ENCODE measurements at places on chromosomes 1 and 21.
A peak's percentile ranks its signal among the peaks of the same experiment; 100 is the strongest.

- peak; percentile 93 for DNase-seq
Observed at GRCh38 chr1:60972841-60973364, 109.5 kb upstream of the NFIA start.

DNA sequence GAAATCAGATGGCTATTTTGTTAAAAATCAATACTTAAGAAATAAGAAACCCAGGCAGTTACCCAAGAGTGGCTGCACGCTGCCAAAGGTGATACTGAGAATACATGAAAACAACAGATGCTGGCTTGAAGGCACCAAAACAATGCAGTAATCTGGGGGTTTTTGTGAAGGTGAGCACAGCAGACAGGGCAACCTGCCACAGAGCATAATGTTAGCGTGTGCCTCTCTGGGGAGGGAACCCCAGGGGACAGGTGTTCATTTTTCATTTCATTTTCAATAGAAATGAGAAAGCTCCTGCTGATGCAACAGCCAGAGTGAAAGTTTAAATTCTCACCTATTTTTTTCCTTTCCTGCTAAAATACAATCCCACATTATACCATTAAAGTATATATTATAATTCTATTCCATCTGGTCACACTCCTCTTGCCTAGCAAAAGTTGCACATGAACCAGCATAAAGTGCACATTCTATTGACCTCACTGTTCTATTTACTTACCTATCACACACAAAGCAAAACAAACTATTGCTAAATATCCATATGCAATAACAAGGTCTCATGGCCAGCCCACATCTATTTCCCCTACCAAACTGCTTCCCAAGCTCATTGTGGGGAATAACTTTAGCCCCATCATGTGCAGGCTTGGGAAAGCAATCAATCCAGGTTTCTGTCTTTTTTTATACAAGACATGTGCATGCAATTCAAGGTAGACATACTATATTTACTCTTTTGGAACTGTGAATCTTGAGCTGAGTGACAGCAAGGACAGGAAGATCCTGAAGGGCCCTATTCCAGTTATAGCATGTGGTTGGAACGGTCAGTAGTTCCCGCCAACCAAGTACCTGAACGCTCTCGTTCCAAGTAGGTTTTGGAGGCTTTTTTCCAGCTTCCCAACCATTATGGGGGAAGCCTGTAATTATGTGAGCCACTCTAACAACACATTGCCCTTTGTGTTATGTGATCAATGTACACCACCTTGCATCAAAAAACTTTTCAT is 173.6 kb downstream of the RERE start:
- no peak for DNase-seq

DNA sequence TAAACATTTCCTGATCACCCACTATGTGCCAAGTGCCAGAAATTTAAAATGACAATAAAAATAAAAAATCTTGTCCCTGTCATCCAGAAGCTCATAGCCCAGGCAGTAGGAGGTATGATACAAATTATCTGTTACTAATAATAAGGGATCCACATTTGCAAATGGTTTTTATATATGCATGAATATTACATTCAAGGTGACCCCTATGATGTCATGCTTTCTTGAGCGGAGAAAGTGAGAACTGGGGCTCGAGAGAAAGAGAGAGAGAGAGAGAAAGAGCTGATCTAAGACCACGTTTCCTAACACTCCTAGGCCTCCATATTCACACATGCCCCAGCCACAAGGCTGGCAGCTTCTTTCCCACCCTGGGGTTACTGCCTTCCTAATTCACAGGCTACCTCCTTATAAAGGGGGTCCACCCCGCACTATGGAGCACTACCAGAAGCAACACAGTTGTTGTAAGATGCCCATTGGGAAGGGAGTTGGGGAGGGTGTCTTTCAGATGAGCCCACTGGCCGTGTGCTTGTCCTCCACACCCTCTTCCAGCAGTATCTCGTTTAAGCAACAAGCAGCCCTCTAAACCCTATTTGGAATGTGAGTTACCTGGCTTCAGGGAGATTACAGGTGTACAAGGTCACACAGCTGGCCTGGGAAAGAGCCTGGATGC is 28.8 kb upstream of the LRRN2 start:
- no peak for DNase-seq

- DNase-seq, result no peak
Observed at GRCh38 chr1:228272331-228272791, 64.5 kb downstream of the OBSCN start.

DNA sequence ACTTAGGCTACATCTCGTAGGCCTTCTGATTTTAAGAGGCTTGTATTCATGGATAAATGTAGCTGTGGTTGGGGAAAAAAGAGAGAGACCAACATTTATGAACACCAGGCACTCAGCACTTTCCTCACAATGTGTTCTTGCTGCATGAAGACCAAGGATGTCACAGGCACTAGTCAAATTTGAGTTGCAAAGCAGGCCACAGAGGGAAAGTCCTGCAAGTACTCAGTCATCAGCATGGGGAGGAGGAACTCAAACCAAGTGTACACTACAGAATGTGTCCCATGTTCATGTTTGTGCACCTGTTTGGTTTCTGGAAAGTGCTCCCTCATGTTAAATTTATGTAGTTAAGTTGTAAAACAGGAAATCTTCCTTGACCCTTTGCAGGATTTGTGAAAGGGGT is 8.7 kb upstream of the MAP3K7CL start:
- no peak for DNase-seq

DNA sequence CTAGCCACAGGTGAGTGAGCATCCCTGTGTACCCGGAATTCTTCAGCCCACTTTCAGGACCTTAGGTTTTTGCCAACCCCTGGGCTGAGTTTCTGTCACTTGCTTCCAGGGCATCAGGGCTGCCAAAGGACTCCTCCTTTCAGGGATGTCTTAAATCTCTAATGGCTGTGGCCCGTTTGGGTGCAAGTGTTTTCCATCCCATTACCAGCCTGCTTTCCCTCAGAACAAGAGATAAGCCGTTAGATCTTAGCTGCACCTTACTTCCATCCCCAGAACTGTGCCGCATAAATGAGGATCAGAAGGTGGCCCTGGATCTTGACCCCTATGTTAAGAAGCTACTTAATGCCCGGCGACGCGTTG is 652 bp downstream of the SNAPIN start:
- DNase-seq, result no peak

GRCh38 chr1:156691191-156691590 is 14.0 kb upstream of the NES start:
- no peak for DNase-seq

GRCh38 chr1:25067518-25068251 is 137.6 kb upstream of the RUNX3 start:
- no peak for DNase-seq

DNA sequence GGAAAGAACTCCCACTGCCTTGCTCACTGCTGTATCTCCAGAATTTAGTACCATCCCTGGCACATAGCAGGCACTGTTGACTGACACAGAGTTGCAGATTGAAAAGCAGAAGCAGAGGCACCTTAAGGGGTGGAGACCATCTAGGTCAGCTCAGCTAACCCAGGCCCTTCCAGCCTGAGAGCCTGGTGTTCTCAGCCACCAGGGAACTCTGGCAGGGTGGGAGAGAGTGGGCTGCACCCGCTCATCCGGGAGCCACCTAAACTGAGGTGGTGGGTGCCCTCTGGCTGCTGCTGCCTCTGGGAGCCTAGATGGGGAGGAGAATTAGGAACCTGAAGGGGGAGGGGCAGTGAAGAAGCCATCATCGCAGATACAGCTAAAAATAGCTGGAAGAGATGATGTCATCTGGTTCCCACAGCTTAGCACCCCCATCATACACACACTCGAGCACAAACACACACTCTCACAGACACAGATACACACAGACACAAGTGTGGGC is 1.5 kb upstream of the TSPAN1 start:
- peak; percentile 77 for DNase-seq

- DNase-seq, result peak; percentile 68
Observed at GRCh38 chr1:62131093-62131725, 63.4 kb upstream of the L1TD1 start.

- peak; percentile 4 for DNase-seq
Observed at GRCh38 chr21:27590271-27590670, 623.4 kb upstream of the ADAMTS5 start.

GRCh38 chr1:207004931-207005830 is 27.4 kb downstream of the C1orf116 start:
- DNase-seq, result peak; percentile 86

DNA sequence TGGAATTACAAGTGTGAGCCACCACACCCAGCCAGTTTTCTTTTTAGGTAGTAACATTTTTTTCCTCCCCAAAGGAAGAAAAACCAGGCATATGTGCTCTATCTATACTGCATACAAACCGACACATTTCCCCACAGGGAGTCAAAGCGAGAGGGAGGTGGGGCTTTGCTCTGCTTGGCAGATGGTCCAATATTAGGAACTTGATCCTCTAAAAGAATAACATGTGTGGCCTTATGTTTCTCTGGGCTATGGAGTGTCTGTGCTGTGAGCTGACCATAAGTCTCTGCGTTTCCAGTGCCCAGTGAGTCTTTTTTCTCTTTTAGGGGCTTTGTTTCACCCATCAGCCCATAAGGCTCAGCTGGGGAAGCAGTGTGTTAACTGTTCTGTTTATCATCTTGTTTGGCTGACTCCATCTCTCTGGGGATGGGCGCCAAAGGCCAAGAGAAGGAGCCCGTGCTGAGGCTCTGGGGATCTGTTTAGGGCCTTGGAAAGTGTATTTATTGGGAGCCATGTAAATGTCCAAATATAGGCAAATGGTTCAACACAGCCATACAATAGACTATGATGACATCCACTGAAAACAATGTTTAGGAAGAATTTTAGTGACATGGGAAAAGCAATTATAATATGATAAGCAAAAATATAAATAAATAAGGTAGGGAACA is 20.2 kb downstream of the LMOD1 start:
- DNase-seq, result no peak

DNA sequence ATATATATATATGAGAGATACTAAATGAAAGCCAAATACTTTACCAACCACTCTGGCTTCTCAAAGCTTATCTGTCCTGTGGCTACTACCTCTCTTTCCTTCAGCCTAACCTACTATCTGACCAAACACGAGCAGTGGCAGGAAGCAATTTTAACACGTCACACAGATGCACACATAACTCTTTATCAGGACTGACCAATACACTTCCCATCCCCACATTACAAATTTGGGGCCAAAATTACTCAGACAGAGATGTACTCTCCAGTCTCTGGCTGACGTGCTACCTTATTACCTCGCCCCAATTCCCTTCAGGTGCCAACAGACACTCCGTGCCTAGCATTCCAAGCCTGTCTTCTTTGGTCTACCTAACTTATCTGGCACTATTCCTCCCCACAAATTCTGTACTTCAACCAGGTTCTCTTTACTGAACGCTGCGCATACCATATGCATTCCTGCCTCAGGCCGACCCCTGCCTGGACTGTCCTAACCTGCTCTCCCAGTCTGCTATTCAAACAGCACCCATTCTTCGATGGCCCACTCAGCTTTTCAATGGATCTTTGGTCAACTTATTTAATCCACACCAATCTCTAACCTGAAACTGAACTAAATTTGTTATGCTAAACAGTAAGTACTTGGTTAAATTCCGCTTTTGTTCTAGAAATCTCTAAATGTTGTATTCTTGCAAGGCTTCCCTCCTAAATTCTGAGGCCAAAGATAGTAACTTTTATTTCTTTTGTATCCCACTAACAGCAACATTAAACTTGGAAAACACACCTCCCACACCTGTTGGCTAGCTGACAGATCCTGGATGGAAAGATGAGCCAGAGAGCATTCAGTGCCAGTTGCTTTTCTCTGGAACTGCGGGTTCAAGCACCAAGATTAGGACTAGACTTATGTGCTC is 27.9 kb downstream of the RERE start:
- DNase-seq, result no peak

DNA sequence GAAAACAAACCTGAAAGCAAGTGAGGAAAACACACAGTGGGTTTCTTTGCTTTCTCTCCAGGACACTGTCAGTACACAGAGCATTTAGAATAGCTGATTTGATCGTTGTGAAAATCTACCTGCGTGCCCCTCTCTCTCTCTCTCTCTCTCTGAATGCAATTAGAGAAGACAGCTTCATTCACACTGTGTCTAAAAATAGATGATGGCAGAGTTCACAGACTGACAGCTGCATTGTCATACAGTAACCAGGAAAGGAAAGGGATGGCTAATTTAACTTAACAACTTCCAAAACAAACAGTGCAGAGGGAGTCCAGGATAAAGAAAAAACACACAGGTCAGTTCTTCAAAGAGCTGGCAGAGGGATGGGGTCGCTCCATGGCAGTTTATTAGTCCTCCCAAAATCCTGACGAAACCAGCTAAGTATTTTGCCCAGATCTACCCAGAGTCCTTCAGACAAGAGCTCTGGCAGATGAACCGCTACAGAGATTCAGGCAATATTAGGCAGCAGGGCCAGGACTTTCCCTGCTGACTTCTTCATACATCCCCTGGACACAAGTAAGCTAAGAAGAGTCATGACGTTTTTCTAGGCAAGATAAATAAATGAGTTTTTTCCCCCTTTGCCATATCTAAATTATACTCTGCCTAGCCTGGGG is 58.9 kb downstream of the WLS start:
- DNase-seq, result no peak

GRCh38 chr21:18529254-18529653 is 125.7 kb upstream of the TMPRSS15 start:
- no peak for DNase-seq

- DNase-seq, result peak; percentile 19
Observed at GRCh38 chr1:244836584-244836983, 1.1 kb downstream of the COX20 start.

GRCh38 chr1:47926461-47926999 is 70.7 kb downstream of the TRABD2B start:
- no peak for DNase-seq

DNA sequence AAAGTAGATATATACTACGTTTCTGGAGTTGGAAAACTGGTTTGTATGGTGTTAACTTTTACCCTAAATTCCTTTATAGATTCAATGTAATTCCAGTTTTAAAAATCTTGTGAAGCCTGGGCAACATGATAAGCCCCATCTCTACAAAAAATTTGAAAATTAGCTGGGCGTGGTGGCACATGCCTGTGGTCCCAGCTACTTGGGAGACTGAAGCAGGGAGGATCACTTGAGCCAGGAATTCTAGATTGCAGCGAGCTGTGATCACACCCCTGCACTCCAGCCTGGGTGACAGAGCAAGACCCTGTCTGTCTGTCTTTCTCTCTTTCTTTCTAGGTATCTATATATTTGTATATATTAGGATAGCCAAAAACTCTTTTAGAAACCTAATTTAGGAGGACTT is 141.9 kb downstream of the CLEC20A start:
- DNase-seq, result peak; percentile 51
